ENCODE measurements at places on chromosomes 16 and 17.

DNA sequence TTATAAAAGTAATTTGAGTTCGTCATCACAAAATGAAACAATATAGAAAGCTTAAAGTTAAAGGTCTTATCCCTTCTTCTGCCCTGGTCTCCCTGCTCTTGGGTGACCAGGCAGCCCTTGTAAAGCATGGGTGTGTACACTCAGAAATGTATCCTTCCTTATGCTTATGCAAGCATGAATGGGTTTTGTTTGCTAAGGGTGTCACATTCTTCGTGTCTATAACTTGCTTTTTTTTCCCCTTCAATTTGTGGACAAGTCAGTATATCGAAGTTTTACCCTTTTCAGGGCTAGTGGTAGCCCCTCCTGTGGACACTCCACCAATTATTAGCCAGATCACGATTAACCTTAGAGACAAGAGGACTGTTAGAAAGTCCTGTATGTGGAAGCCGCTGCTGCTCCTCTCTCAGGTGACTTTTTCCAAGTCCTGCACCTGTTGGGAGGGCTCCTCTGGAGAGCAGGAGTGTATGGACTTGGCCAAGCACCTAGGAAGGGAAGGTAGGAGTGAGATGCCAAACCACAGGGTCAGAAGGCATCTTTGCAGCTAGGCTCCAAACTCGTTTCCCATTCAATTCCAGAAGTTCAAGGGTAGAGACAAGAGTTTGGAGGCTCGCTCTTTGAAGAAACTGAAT is 50.9 kb downstream of the LDHD start:
- DNase-seq = no peak

- DNase-seq = no peak
Observed at GRCh38 chr16:86222547-86222946, 287.8 kb upstream of the FOXF1 start.

DNA sequence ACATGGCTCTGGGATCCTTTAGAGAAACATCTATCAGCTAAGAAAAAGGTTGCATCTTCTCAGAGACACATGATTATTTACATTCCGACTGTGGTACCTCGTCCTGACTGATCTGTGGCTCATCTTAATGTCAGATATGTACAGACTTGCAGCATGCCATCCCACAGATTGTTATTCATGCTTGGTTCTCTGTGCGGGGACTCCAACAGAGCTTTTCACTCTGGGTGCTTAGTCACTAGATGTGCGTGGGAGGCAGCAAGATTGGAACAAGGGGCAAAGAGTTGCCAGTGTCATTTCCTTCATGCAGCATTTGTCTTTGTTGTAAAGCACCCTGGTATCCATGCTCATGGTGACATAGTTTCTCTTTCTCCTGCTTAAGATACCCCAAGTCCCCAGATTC is 179.1 kb upstream of the CACNG5 start:
- peak; percentile 48 for DNase-seq

GRCh38 chr16:85195271-85195647 is 83.0 kb upstream of the CIBAR2 start:
- DNase-seq = no peak

GRCh38 chr17:41868568-41868967 is 3.3 kb upstream of the KLHL11 start:
- DNase-seq = no peak

- no peak for DNase-seq
Observed at GRCh38 chr16:11414815-11415775, 69.8 kb downstream of the RMI2 start.

GRCh38 chr16:86595983-86596605 is 17.7 kb downstream of the FOXL1 start:
- DNase-seq = no peak

- no peak for DNase-seq
Observed at GRCh38 chr17:32798938-32799337, 78.0 kb downstream of the MYO1D start.

GRCh38 chr17:72592242-72592966 is 471.6 kb downstream of the SOX9 start:
- peak; percentile 27 for DNase-seq

GRCh38 chr16:10202649-10203048 is 20.4 kb upstream of the GRIN2A start:
- no peak for DNase-seq

Data from activated T-helper 9 cell treated with anti-CD3 and anti-CD28 coated beads, Interleukin-2, amount 50 U/mL, for 16 hours (primary cell).